ENCODE measurements at places on chromosomes 4 and X.
A peak's percentile ranks its signal among the peaks of the same experiment; 100 is the strongest.

GRCh38 chr4:6474705-6475457, 2.5 kb upstream of the PPP2R2C start:
- DNase-seq = no peak

DNA sequence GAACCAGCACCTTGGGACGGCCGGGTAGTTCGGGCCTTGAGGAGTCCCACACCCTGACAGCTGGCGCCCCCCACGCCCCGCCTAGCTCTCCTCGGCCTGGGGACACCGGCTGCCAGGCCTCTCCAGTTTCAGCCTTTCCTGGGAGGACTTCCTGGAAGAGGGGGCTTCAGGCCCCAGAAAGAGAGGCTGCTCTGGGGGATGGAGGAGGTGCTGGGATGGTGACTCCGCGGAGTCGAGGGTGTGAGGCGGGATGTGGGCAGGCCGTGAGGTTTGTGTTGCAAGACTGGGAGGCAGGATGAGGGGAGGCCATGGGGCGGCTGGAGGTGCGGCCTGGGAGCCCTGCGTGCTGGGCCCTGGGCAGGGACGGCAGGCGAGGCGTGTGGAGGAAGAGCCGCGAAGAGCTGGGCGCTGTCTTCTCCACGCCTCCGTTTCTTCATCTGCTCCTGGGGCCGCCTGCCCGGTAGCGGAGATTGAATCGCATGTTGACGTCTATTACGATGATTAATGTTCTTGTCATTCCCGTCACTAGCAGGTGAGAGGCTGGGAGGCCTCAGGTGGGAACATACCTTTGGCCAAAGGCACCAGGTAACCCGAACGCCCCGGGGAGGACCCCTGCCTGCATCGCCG, 918 bp upstream of the FGFRL1 start:
- DNase-seq = peak; percentile 90

DNA sequence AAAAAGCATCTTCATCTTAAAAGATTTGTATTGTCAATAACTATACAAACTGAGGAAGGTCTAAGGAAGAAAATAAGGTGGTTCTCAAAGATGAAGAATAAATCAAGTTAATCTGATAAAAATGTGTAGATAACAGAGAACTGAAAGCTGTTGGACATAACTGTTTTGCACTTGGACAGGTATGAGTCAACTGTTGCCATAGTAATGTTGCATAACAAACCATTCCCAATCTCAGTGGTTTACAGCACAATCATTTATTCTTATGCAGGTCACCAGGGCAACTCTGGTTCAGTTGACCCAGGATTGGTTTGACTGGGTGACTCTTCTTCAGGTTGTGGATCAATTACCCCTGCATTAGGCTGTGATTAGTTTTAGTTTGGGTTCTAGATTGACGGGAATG, 2197.7 kb downstream of the ARAP2 start:
- DNase-seq = no peak

- no peak for DNase-seq
Measured at GRCh38 chr4:182556580-182556979, 313.4 kb downstream of the TENM3 start.

GRCh38 chrX:13716905-13717304, 17.5 kb downstream of the TRAPPC2 start:
- no peak for DNase-seq

DNA sequence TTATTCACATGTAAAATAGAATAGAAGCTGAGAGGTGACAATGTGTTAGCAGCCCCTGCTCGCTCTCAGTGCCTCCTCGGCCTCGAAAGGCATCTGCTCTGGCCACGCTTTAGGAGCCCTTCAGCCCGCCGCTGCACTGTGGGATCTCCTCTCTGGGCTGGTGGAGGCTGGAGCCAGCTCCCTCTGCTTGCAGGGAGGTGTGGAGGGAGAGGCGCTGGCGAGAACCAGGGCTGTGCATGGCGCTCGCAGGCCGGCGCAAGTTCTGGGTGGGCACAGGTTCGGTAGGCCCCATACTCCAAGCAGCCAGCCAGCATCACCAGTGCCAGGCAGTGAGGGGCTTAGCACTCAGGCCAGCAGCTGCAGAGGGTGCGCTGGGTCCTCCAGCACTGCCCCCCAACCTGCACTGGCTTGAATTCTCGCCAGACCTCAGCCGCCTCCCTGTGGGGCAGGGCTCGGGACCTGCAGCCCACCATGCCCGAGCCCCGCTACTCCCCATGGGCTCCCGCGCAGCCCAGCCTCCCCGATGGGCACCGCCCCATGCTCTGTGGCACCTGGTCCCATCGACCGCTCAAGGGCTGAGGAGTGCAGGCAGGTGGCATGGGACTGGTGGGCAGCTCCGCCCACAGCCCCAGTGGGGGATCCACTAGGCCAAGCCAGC, 1346.7 kb upstream of the IGFBP7 start:
- no peak for DNase-seq

DNA sequence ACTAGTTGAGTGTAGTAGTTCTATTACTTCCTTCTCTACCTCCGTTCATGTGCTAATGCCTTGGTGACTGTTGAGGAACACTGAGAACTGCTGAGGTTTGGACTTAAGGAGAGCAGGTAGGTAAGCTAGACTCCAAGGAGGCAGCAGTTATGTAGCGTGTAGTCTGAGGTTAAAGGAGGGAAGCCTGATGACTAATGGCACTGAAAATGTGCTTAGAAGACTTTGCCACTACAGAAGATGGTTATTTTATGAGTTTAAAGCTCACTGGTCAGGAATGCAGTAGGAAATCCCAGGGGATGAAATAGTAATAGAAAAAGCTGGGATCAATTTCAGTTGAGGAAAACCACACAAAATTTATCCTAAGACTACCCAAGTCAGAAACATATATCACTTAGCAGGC, 1077.3 kb downstream of the RAPGEF2 start:
- DNase-seq = no peak

GRCh38 chr4:40693946-40694345, 55.8 kb upstream of the NSUN7 start:
- DNase-seq = no peak

DNA sequence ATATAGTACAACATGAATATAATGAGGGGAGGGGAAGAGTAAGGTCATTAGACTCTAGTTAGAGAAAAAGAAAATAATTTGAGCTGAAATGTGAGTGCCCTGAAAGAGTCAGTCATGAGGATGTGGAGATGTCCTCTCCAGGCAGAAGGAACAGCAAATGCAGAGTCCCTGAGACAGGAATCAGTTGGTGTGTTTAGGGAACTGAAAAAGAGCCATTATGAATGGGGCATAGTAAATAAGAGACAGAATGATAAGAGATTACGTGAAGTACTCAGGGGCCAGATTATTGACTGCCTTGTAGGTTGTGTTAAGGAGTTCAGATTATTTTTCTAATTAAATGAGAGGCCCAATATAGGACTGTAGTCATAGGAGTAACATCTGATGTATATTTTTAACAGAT, 147.0 kb downstream of the PDLIM5 start:
- no peak for DNase-seq

DNA sequence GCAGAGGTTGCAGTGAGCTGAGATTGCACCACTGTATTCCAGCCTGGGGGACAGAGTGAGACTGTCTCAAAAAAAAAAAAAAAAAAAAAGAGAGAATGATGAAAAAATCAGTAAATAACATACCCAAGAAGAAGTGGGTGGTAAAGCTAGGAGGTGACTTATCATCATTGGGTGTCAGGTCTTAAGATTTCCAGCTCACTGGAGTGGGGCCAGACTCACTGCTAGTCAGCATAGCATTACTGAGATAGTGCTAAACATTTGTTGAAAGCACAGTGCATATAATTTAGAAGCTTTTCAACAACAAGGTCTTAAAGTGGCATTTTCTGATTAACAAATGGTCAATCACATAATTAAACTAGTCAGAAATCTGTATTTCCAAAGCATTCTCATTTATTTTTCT, 221.8 kb upstream of the GYPA start:
- DNase-seq = no peak

- peak; percentile 17 for DNase-seq
Measured at GRCh38 chrX:39158801-39159657, 357.8 kb downstream of the MID1IP1 start.

- no peak for DNase-seq
Measured at GRCh38 chrX:137212078-137212632, 178.4 kb upstream of the GPR101 start.

GRCh38 chr4:179631321-179631720, 2189.1 kb upstream of the AGA start:
- no peak for DNase-seq

GRCh38 chrX:78092296-78092695, 11.8 kb upstream of the PGK1 start:
- no peak for DNase-seq

DNA sequence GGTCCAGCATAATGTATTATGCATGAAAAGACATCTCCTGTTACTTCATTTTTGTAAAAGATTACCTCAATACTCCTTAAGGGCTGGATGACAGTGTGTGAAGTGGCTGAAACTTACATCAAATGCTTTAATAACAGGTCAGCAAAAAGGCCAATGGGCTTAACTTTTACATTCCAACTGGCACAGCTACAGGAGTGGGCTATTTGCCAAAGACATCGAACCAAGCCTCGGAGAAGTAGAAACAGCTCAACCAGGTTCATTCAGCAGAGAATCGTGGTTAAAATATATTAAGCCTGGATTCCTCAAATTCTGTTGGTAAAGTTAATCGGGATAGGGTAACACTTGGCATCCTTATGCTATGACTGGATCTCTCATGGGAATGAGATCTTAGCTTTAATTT, 639.7 kb downstream of the TRIML1 start:
- DNase-seq = no peak
